ENCODE measurements at places on chromosomes 4 and X.

DNA sequence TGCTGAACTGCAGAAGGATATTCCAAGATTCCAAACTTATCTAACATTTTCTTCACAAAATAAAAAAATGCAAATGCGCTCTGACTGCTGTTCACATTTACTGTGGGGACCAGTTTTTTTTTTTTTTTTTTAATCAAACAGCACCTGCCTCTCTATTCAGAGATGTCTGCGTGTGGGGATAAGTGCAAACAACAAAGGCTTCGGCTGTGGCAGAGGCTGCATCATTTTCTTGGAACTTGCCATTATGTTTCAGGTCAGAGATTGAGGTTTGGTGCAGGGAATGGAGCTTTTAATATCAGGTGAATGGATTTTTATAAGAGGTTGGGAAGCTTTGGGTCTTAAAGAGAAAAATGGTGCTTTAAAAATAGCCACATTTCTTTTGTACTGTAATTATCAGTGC is 78.2 kb upstream of the TET2 start:
- no peak for DNase-seq

- DNase-seq: no peak
Measured at GRCh38 chr4:97334348-97334747, 808.9 kb downstream of the STPG2 start.

DNA sequence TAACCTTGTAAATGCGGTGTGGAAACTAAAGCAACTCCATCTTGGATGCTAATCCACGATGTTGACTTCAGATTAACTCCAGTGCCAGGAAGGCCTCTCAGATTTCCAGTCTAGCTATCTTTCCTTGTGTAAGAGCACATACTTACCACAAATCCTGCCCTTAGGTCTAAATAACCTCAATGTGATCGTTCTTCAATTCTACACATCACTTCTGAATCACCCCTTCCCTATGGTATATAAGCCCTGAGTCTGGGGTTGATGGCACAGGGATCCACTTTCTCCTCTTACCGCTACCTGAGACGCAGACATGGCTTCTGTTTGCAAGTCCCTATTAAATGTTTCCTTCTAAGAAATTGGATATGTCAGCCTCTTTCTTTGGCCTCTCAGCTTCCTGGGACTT is 17.5 kb upstream of the ZNF41 start:
- no peak for DNase-seq

DNA sequence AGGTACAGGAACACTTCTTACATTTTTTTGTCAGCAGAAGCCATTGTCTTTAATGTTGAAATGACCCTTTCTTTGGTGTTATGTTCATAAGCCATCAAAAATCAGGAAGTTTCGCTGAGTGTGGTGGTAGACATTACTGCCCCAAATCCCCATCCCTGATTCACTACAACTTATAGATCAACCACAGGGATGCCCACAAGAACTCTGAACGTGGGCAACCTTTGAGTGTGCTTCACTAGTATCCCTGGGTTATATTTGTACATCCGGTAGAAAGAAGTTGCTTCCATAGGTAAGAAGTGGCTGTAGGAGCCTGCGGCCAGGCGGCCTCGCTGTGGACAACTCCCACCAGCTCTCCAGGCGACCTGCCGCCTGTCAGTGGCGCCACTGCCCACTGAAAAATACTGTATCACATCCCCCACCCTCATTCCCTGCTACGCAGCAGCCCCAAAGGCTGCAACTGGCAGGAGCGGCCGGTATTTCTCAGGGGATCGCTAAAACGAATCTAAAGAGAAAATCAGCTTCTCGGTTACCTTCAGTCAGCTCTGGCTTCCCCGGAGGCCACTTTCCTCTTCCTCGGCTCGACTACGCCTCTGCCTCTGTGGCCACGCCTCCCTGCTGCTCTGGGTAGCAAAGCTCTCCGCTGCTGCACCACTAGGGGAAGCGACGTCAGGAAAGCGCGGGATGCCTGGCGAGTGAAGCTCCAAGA is 13.9 kb upstream of the ETDC start:
- peak; percentile 20 for DNase-seq

GRCh38 chrX:63657821-63658220 is 127.2 kb downstream of the ARHGEF9 start:
- DNase-seq: no peak

DNA sequence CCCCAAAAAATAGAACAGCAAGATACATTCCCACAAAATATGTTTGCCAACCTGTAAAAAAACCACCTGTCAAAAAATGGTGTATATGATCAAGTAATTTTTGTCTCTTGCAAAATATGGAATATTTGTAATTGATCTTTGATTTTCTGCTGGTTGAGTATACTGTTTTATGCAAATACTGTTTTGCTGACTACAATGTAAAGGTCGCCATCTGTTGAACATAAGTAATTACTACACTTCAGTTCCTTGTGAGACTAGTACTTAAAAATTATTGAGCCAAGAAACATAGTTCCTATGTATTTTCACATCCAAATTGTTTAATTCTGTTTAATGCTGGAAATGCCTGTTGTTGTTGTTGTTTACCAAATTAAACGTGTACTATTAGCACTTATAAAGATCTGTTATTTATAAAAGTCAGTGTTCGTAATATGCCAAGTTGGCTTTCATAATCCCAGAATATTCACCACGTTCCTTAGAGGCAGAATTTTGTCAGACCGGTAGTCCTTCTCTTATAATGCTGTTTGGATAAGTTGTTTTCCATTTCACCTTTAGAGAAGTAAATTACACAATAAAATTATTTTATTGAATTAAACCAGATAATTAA is 144.2 kb downstream of the PDLIM5 start:
- DNase-seq: no peak

DNA sequence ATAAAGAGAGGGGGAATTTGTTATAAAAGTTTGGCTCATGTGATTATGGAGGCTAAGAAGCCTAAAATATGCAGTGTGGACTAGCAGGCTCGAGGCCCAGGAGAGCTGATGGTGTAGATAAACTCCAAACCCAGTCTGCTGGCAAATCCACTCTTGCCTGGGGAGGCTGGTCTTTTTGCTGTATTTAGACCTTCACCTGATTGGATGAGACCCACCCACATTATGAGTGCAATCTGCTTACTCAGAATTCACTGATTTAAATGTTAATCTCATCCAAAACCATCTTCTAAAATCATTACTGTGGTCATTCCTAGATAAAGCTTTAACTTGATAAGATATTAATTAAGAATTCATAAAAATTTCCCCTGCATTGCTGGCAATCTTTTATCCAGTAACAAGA is 473.2 kb downstream of the TMA16 start:
- no peak for DNase-seq

- no peak for DNase-seq
Measured at GRCh38 chr4:186255122-186255521, 10.9 kb upstream of the F11 start.

- DNase-seq: no peak
Measured at GRCh38 chr4:19947349-19947748, 304.4 kb upstream of the SLIT2 start.

DNA sequence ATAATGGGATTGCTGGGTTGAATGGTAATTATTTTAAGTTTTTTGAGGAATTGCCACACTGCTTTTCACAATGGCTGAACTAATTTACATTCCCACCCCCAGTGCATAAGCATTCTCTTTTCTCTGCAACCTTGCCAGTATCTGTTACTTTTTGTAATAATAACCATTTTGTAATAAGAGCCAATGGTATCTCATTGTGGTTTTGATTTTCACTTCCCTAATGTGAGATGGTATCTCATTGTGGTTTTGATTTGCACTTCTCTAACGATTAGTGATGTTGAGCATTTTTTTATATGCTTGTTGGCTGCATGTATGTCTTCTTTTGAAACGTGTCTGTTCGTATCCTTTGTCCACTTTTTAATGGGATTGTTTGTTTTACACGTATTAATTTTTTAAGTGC is 213.1 kb upstream of the HDX start:
- no peak for DNase-seq

GRCh38 chrX:108419401-108419800 is 18.8 kb downstream of the COL4A6 start:
- no peak for DNase-seq

DNA sequence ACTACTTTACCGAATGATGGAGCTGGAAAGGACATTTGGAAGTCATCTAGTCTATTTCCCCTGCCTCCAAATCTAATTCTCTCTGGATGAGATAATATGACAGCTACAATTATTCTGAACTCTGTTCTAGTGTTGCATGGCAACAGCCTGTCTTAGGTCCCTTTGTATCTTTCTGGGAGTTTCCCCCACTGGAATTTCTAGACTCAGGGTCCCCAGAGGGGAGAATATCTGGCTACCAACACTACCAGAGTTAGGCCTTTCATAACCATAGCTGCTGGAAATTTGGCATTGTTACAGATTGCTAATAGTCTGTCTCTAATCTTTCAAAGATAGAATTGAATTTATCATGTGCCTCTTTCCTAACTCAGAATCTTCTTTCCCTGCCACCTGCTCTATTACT is 4.5 kb downstream of the MSN start:
- no peak for DNase-seq

- DNase-seq: no peak
Measured at GRCh38 chrX:40197071-40197470, 99.3 kb upstream of the BCOR start.
